NCI-H146 (cell line): ENCODE measurements at places on chromosomes 7 and 10.

DNA sequence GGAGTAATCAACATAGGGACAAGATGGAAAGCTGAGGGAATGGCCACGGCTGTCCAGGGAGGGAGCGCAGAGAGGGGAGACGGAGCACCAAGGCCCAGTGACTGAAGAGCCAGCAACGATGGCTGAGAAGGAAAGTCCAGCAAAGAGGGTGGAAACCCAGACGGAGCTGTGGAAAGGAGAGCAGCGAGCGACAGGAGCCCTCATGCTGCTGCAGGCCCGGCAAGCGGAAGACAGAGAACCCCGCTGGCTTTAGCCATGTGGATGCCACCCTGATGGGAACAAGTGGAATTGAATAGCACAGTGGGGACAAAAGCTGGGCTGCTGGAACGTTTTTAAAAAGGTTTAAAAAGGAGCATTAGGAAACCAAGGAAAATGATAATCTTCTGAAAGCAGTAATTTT, 82.9 kb upstream of the DDC start:
- no peak for DNase-seq

- no peak for DNase-seq
These were observed 74.1 kb downstream of the VIPR2 start for GRCh38 chr7:159070431-159071148.

DNA sequence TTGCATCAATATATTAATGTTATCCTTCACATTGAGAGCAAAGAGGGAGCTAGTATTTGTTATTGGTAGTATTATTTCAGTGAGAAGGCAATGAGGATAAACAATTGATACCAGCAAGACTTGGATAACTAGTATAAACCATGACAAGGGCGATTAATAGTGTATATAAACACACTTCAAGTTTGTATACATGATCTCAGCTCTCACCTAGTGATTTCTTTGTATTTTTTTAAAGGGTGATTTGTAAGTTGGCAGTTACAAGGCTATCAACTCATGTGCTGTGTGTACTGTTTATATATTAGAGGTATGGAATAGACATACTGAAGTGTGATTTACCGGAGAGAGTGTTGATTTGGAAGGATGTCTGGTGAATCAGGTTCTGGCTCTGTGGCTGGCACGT, 88.0 kb downstream of the SNX10 start:
- no peak for DNase-seq

DNA sequence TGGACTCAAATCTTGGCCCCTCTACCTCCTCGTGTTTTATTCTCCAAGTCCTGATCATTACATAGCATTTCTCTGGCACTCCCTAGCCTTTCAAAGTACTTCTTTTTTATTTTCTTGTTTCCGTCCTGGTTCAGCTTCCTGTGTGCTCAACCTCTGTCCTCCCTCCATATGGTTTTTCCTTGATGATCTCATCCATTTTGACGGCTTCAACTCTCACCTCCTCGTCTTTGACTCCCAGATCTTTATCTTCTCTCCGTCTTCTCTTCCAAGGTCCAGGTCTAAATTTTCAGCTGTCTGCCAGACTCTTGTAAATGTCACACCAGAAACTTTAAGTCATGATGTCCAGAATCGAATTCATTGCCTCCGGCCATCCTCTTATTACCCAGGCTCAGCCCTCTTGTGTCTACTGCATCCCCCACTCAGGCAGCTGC, 23.3 kb upstream of the GFRA1 start:
- DNase-seq: no peak

DNA sequence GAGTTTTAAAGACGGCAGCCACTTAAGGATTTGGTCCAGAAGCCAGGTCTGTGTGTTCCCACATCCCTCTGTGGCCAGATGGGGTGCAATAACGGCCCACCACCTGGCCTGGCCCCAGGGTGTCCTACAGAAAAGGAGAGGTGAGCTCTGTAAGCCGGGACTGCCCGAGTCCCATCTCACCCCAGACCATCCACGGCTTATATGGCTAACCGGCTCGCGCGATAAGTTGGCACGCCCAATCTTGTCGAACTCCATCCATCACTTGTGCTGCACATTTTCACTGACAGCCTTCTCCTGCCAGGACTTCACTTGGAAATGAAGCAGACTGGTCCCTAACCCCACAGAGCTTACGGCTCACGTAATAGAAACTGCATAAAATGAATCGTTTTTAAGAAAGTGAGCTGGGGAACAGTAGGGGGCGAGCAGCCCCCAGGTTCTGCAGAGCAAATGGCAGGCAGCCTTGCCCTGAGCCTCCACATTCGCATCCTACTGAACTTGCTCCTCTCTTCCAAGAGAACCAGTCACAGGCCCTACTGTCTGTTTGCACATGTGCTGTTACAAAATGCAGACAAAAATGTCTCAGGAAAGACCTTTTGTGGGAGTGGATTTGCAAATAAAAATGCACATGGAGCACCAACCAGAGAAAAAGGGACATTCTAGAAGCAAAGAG, 98.2 kb downstream of the TNS3 start:
- peak; percentile 21 for DNase-seq

GRCh38 chr10:43409385-43410109, 561 bp upstream of the HNRNPF start:
- peak; percentile 67 for DNase-seq

DNA sequence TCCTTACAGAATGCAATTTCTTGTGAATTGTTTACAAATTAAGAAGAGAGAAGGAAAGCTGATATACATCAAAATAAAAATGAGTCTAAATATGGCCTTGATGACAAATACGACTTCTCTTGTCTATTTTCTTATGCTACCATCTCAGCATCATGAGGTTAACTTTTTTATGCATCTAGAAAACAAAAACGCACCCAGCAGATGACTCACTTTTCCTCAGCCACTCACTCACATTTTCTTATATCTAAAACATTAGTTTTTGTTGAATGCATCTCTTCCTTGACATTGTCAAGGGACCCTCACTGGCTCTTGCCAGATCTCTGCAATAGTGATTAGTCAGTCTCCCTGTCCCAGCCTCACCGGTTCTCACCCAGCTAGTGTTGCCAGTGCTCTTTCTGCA, 256.4 kb upstream of the SLC26A5 start:
- no peak for DNase-seq

GRCh38 chr10:27746397-27747095, 927 bp upstream of the MKX start:
- DNase-seq: no peak

DNA sequence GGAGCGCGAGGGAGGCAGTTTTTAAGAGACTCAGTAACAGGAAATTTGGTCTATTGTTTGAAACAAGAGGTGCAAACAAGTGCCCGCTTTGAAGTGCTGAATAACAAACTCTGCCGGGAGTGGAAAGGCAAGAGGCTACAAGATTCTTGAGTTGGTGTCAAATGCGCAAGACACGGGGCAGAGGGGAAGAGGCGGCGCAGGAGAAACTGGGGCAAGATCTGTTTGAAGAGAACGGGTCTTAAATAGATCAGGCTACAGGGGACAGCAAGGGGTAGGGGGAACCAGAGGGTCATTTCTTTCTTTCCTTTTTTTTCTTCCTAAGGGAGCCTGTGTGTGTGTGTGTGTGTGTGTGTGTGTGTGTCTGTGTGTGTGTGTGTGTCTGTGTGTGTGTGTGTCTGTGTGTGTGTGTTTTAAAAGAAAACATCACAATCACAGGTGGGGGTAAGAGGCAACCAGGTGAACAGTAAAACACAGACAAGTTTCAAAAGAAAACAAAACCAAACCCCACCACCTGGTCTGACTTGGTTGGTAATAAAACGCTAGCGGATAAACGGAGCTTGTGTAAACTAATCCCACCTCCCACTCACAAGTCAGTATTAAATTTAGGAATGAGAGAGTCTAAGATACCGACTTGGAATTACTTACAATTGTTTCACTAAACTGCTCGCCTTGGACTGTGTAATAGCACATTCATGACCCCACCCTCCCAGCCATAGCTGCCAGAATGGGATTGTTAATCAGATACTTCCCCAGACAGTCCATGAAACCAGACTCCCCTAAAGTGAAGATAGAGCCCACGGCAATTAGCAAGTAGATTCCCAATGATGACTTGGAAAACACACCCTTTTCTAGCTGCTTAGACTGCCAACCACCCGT, 13.1 kb upstream of the CUX1 start:
- no peak for DNase-seq

GRCh38 chr10:123017421-123018165, 8.8 kb downstream of the ACADSB start:
- DNase-seq: no peak

DNA sequence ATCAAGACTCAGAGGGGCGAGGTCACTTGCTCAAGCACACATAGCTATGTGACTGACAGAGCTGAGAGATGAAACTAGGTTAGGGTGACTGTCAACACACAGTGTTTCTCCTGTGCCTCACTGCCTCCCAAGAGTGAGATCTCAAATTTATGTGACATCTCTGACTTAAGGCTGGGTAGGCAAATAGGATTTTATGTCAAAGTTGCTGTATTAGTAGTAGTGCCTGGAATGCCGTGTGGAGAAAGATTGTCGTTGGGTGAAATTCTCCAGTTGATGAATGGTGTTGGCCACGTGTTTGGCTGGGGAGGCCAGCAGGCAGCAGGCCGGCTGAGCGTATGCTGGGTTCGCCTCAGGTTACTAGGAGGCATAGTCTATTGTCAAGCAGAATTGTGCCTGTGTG, 148.3 kb upstream of the BMPER start:
- DNase-seq: no peak

DNA sequence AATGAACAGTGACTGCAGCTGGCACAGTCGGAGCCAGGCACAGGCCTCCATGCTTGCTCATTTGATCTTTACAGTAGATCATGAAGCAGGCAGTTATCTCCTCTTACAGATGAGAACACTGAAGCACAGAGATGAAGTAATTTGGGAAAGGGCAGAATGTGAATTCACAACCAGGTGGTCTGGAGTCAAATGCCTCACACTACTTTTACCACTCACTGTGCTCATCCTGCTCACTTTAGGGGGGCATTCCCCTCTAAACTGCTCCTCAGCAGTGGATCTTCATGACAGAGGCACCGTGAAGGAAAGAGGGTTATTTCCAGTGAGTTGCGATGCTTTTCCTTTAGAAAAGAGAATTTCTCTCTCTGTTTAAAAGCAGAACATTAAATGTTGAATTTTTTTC, 15.1 kb downstream of the SNX10 start:
- DNase-seq: no peak

DNA sequence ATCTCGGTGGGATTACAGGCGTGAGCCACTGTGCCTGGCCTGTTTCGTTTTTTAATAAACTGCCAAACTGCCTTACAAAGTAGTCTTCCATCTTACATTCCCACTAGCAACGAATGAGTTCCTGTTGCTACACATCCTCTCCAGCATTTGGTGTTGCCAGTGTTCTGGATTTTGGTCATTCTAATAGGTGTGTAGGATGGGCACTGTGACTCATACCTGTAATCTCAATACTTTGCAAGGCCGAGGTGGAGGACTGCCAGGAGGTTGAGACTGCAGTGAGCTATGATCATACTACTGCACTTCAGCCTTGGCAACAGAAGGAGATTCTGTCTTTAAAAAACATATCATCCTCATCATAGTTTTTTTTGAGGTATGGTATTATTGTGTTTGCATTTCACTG, 21.4 kb upstream of the RSBN1L start:
- no peak for DNase-seq

DNA sequence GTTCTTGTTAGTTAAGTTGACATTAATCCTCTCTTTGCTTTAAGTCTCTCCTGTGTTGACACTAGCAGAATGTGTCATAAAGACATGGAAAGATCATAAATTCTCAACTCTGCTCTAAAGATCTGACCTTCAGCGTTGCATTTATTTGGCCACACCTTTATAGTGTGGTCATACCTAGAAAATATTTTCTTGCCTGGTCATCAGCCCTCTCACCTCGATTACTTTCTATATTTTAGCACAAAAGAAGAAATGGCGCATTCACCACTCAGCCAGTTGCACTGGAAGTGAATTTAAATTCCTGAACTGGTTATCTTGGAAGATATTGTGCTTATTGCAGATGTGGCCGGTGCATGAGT, 96.7 kb upstream of the PDCD4 start:
- no peak for DNase-seq

DNA sequence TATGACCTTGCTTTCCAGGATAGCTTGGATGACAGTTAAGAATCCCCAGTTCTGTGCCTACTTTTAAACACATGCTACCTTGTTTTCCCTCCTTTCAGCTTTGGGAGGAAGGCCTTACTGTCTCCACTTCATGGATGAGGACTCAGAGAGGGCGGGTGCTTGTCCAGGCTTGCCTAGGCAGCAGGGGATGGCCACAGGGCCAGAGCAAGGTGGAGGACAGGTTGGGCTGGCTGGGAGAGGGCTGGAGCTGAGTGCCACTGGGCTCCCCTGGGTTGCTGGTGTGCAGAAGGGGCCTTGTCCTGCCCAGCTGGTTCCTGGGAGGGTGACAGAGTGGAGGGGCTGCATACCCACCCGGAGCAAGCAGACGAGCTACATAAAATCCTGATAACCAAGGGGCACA, 117.8 kb downstream of the GRK5 start:
- peak; percentile 55 for DNase-seq

- DNase-seq: no peak
These were observed 897.0 kb upstream of the CELF2 start for GRCh38 chr10:10120671-10121070.

DNA sequence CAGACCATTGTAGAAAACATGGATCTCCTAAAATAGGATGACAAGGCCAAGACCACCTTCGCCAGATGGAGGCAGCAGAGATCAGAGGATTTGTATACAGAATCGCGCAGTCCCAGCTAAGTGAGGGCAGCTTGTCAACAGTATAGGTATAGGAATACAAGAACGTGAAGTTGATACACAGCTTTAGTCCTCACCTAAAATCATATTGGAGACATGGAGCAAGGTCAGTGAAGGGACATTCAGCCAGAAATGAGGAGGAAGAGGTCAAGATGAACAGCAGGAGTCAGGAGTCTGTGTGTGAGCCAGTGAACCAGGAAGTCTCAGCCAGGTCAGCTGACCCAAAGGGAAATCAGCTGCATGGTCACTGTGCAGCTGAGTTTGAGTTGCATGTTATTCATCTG, 263.4 kb upstream of the PRKCQ start:
- peak; percentile 86 for DNase-seq

DNA sequence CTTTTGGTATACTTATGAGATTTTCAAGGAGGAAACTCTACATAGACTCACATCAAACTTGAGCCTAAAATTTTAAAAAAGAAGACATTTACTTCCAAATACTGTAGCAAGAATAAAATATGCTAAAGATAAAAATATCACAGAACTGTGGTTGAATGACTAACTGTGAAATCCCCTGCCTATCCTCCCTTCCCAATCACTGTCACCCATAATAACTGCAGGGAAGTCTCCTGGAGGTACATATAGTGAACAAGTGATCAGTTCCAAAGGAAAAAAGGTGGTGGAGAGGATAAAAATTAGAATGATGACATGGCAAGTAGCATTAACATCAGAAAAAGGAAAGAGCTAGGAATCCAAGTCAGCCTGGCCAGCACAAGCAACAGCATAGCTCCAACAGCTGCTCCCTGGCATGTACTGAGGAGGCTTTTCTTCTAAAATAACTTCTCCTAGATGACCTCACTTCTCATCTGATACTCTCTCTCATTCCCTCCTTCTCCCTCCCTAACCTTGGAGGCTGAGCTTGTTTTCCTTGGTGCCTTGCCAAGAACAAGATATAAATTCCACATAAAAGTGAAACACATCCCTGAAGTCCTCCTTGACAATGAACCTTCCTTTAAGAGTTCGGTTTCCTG, 124.0 kb downstream of the IQUB start:
- no peak for DNase-seq

- DNase-seq: no peak
These were observed 54.7 kb upstream of the FIGNL1 start for GRCh38 chr7:50504646-50505546.
